KBM-7 (cell line): ENCODE measurements at places on chromosomes 12 and 14.

GRCh38 chr12:131260954-131261353 lies 307.2 kb downstream of the ADGRD1 start:
- DNase-seq: no peak

GRCh38 chr12:49040364-49040855 lies 20.2 kb downstream of the KMT2D start:
- DNase-seq: no peak

DNA sequence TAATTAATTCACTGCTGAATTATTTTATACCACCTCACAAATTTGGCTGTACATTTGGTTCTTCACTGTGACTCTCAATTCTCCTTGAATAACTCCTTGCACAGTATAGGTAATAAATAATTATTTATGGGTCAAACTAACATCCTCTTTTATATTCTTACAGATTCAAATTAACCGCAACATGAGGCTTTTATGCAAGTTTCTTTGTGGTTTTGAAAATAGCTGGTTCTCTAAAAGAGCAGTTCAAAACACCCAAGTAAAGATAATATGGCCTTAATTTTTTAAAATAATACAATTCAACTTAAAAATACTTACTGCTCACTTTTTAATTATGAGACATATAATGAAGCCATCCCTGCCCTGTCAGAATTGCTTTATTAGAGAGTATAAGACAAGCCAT lies 12.9 kb upstream of the TRIM9 start:
- DNase-seq: no peak

DNA sequence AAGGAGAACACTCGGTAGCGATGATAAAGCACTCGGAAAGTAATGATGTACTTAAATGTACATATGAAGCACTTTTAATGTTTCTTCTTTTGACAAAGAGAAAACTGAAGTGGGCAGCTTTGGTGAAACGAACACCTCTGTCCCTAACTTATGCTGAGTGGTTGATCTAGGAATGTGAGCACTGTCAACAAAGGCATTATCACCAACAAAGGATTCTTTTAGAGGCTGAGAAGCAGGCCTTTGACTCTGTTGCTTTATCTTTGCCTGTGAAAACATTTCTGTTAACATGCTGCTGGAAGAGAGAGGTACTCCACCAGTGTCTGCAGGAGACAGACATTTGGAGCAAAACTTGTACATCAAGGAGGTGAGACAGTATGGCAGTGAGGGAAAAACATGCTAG lies 103.2 kb upstream of the VRK1 start:
- no peak for DNase-seq

DNA sequence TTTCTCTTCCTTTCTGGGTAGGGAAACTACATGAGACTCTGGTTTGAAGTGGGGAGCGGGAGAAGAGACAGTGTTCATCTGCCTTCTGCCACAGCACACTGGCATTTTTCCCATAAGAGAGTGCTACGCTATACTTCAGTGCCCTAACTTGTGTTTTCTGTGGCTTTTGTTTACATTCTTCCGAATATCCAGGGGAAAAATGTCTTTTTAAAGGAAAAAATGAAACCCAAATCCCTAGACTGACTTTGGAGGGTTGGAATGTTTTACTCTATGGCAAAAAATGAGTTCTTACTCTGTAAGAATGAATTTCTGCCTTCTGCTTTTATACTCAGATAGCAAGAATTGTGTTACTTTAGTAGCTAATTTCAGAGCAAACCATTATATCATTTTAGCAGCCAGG lies 88.1 kb upstream of the TMEM263 start:
- DNase-seq: no peak

- no peak for DNase-seq
Measured at GRCh38 chr12:79936670-79937069, 1.8 kb upstream of the PPP1R12A start.

DNA sequence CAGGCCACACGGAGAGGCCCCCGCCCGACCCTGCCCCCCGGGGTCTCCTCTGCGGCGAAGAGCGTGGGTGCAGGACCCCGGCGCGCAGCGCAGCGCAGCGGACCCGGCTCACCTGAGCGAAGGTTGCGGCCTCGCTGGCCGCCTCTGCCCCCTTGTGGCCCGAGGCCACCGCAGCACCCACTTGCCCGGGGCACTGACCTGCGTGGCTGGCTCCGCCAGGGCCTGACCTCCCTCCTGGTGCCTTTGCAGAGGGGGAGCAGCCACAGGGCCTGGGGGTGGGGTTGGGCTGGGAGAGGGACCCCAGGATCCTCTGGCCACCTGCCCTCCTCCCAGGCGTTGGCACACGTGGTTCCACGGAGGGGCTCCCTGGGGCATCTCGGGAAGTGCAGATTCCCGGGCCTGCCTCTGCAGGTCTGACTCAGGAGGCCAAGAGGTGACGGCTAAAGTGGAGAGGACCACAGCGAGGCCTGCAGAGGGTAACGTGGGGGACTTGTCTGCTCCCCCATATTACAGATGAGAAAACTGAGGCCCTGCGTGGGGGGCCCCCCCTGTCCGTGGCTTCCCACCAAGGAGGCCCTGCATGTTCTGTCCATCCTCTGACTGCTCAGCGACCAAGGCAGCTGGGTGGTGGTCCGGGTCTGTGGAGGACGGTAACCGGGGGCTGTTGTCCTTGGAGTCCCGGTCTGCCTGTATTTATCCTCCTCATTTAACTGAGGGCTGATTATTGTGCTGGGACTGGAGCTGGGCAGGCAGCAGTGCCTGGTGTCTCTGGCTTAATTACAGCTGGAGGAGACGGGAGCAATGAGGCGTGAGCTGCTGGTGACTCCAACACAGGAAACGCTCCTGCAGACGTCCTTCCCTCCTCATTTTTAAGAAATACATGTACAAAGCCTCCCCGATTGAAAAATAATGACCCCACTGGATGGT lies 67.9 kb upstream of the BEGAIN start:
- DNase-seq: peak; percentile 72

- DNase-seq: no peak
Measured at GRCh38 chr12:56987011-56987410, 19.3 kb downstream of the ZBTB39 start.

- no peak for DNase-seq
Measured at GRCh38 chr14:64235652-64236640, 58.2 kb downstream of the ESR2 start.

- DNase-seq: no peak
Measured at GRCh38 chr14:94907626-94908261, 137.8 kb upstream of the GSC start.

GRCh38 chr12:84912198-84913128 lies at the start of gene SLC6A15:
Gene SLC6A15, minus strand, starts transcription at chr12:84912799. Its CDS starts 20,679 bp downstream, at chr12:84892120.
- no peak for DNase-seq

DNA sequence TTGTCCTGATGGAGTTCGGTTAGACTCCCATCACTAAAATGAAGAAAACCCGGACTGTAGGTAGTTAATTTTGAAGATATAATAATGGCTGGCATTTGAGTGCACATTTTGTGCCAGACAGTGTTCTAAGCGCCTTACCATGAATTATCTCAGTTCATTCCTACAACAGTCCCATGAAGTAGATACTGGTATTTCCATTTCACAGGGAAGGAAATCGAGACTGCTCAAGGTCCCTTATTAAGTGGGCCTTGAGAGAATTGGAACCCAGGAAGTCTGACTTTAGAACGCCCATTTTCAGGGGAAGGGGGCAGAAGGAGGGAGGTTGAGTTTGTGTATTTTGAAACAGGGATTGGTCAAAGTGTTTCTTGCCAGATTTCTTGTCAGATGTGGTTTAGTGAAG lies 855 bp downstream of the MNAT1 start:
- no peak for DNase-seq

GRCh38 chr14:86613126-86613525 lies 1083.2 kb downstream of the FLRT2 start:
- no peak for DNase-seq

GRCh38 chr12:113366827-113367226 lies 8.4 kb downstream of the PLBD2 start:
- no peak for DNase-seq

DNA sequence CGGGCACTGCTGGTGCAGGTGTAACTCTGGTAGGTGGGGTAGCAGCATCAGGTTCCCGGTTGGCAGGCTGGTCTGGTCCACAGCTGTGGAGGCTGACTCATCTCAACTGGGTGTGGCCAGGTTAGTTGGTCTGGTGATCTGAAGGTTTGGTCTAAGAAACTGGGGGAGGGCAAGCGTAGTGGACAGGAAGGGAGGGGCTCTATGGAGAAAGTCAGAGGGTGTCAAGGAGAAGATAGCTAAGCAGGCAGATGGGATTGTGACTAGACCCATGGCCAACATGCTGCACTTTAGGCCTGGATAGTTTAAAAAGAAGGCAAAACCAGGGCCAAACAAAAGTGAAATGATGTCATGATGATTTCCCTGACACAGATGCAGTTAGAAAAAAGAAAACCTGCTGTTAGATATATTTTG lies 7.9 kb downstream of the TRIM9 start:
- DNase-seq: no peak

DNA sequence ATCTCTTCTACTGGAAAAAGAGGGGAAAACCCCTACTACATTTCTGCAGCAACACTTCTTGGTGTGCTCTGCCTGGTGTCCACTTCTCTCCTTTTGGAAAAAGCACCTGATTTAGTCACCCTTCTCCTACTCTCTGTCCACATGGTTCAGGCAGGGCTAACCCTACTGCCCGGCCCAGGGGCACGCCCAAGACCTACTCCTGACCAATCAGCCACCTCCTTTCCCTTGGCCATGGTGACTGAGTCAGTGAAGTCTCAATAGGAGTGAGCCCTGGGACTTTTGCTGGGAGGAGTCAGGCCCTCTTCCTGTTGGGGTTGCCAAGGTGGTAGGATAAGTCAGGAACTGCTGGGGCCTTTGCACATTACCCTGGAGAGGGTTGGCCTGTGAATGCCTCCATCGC lies 52.5 kb upstream of the MYL2 start:
- no peak for DNase-seq
